NCI-H524 treated with DMSO at 0.1 percent for 48 hours (cell line): ENCODE measurements at places on chromosomes 2 and 18.

DNA sequence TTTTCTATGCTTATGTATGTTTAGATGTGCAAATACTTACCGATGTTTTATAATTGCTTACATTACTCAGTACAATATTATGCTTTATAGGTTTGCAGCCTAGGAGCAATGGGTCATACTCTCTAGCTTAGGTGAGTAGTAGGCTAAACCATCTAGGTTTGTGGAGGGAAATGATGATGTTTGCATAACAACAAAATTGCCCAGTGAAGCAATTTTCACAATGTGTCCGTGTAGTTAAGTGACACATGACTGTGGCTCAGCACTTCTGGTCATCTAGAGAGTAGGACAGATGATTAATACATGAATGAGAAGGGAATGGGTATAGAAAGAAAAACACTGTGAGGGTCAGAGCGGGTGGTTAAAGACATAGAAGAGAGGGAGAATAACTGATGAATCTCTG, 2116.2 kb upstream of the PIK3C3 start:
- DNase-seq, result no peak

GRCh38 chr2:10435820-10436204, 12.3 kb downstream of the ODC1 start:
- DNase-seq, result no peak

DNA sequence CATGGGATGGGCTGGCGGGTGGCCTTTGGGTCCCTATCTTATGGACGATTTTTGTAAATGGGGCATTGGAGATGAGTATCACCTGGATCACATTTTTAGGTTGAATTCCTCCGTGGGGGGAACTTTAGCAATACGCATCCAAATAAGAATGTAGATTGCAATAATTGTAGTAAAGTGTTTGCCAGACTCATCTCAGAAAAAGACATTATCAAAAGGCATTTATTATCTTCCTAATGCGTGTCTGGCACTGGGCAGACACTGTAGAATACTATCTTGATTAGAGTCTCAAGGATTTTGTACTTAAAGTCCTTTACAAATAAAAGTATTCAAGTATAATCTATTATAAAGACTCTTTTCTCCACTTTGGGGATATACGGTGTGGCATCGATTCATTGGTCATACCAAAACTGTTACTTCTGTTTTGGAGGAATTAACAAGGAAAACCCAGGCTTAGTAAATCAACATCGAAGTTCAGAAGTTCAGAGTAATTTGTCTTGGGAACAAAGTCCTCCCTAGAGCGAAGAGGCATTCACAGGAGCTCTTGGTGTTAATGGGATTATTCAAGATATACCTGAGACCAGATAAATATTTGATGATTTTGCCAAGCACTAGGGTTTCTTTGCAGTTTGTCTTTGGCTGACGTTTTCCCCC, 578 bp upstream of the ACKR3 start:
- DNase-seq, result no peak

DNA sequence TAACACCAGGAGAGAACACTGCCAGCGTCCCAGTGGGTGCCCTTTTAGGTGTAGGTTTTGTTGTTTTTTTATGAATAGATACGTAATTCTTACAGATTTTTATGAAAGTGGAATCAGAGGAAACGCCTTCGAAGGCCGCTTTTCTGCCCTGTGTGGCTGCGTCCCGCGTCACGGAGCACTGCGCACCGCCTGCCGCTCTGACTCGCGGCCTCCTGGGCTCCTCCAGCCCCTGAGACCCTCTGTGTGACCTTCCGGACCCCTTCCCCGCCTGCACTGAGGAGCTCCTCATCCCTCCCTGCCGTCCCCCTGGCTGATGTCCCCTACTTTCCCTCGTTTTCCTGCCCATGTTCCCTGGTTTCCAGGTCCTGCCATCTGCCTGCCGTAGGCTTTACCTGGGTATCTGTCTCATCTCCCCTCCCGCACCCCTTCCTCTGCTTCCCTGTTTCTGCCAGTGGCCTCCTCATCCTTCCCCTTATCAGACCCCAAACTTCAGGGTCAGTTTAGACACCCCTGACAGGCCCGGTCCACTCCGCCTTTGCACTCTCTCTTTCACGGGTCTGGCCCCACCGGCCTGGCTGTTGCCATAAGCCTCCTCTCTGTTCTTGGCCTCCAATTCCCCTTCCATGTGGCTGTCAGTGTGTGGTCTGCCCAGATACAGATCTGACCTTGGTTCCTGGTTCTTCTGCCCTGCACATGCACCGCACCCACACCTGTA, 32.7 kb downstream of the PDIA6 start:
- no peak for DNase-seq

DNA sequence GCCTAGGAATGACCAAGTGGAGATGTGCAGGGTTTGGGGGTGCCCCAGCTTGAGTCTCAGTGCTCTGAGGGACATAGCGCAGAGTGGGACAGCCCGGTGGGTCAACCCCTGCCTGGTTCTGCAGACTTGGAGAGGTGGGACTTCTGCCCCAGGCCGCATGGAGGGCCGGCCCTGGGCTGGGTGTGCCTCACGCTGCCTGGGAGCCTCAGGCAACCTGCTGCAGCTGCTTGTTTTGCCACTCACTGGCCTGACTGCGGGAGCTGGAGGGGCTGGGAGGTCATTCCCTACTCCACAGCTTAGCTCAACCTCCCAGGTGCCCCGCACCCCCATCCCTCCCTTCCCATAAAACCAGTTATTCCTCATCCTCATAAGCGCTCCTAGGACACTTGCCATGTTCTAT, 33.1 kb downstream of the ODC1 start:
- DNase-seq, result no peak

DNA sequence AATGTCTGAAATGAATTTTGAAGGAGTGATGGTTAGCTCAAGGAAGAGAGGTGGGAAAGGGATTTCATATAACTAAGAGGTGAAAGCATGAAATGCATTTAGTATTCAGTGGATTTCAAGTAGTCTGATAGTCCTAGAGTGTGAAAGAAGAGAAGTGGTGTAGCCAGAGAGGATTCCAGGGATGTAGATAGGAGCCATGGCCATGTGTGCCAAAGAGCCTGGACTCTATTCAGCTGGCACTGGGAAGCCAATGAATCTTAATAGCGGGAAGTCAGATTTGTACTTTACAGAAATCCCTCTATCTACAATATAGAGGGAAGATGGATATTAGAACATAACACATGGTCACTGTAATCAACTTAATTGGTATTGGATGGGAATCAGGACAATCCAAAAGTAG, 8.3 kb upstream of the BOLL start:
- DNase-seq, result no peak

DNA sequence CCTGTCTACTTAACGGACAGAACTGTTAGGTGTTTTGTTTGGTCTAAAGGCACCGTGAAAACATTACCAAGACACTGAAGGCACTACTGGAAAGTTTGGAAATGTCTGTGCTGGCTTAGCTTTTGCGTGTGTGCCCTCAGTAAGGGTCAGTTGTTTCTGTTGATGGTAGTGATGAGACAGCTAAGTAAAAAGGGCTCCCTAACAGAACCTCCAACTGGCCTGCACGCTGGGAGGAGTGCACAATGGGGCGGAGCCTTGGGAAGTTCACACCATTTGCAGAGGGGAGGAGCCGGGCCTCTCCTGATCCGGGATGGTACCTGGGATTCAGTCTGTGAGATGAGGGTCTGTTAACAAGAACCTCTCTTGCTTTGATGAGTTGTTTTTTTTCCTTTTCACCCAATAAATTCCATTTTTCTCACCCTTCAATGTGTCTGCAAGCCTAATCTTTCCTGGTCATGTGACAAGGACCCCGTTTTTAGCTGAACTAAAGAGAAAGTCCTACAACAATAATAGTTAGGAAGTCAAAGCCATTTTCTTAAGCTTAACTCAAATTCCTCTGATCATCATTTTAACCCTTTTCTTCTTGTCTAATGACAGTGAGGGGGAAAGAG, 368.7 kb downstream of the PARD3B start:
- no peak for DNase-seq

- DNase-seq, result no peak
Measured at GRCh38 chr2:88671786-88672427, 19.6 kb upstream of the RPIA start.

DNA sequence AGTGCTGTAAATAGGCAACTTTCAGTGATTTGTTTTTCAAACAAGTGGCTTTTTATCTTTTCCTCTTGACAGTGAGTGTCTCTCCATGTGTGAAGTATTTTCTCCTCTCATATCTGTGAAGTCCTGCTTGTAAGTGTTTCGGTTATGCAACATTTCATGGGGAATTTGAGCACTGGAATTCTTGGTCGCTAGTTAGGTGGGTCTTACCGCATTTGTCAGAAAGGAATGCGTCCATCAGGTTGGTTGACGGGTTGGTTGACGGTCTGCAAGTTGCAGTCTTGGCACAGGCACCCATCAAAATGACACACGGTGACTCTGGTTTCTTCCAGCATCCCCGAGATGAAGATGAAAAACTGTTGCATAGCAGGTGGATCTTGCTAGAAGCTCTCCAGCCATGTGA, 109.8 kb downstream of the AGAP1 start:
- no peak for DNase-seq

DNA sequence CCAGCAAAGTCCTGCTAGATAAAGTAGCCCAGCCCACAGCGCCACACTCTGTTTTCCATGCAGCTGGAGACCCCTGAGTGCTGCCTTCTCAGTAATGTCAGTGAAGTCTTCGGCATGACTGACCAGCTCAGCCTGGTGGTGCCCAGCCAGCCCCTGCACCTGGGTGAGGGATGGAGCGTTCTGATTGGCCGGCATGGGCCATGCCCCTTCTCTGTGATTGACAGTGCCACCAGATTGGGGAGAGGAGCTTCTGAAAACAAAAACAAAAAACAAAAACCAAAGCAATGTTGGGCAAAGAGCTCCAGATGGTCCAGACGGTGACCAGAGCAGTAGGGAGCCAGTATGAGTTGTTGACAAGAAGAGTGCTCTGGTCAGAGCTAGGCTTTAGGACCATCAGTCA, 122.6 kb downstream of the DYSF start:
- DNase-seq, result no peak

DNA sequence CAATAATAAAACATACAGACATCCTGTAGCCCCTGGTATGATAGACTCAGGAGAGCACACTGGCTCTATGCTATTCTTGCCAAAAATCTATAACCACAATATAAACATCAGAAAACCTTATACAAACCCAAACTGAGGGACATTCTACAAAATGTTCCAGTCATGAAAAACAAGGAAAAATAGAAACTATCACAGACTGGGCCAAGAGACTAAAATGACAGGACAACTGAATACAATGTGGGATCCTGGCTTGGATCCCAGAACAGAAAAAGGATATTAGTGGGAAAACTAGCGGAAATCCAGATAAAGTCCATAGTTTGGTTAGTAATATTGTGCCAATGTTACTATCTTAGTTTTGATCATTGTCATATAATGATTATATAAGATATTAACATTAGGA, 29.6 kb upstream of the EPAS1 start:
- no peak for DNase-seq

DNA sequence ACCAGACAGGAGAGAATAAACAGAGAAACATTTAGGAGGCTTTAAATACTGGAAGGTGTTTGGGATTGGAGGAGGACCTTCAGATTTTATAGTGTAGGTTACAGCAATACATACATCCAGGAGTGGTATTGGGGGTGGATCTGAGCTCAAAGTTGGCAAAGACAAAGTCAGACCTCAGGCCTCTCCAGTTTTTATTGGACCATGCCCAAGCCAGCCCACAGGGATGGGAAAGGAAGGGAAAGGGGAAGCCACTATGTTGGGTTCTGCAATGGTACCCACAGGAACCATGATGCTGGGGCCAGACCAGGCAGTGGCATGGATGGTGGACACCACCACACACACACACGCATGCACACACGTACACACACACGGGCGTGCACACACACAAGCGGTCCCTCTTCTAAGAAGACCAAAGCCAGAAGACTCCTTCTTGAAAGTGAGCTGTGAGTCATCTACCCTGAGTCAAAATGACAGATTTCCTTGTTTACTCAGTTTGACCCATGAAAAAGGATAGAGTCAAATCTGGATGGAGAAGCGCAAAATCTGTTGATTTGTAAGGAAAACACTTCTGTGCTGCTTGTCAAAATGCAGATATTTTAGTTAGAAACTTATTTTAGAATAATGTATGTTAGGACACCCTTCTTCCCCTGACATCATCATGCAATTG, 87.9 kb downstream of the TRABD2A start:
- no peak for DNase-seq

DNA sequence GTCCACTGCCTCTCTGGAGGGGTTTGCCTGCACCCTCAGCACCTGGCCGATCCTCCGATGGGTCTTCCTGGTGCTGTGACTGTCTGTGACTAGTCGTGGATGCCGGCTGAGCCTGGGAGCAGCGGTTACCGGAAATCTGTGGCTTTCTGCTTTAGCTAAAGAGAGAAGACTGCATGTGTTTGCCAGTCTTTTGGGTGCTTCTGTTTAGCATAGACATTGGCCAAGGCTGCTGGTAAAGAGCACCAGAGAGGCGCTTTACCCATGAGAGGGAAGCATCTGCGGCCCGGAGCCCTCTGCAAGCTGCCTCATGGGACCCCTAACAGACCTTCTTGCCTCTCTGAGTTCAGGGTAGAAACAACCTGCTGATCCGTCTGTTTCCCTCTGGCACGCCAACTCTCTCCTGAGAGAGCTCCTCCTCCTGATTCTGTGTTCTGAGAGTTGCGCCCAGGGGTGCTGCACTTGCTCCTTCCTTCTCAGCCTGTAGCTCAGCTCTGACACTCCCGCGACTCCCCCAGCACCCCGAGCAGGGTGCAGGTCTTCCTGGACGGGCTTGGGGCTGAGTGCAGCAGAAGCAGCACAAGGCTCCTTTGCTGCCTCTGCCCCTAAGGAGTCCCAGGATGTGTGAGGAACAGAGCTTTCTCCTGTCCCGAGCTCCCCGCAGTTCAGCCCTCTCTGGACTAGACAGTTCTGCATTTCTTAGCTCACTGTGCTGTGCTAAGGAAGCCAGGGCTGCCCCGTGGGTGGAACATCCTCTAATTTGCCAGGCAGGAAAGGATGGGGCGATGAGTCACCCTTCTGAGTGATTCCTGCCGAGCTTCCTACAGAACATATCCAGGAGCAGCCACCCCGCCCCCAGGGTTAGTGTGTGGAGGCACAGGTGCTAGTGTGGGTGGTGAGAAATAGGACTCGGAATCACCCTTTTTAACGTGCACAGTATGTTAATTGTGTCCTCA, 203.2 kb downstream of the SH3RF3 start:
- no peak for DNase-seq

- no peak for DNase-seq
Measured at GRCh38 chr18:39455285-39455684, 1889.7 kb upstream of the CELF4 start.

DNA sequence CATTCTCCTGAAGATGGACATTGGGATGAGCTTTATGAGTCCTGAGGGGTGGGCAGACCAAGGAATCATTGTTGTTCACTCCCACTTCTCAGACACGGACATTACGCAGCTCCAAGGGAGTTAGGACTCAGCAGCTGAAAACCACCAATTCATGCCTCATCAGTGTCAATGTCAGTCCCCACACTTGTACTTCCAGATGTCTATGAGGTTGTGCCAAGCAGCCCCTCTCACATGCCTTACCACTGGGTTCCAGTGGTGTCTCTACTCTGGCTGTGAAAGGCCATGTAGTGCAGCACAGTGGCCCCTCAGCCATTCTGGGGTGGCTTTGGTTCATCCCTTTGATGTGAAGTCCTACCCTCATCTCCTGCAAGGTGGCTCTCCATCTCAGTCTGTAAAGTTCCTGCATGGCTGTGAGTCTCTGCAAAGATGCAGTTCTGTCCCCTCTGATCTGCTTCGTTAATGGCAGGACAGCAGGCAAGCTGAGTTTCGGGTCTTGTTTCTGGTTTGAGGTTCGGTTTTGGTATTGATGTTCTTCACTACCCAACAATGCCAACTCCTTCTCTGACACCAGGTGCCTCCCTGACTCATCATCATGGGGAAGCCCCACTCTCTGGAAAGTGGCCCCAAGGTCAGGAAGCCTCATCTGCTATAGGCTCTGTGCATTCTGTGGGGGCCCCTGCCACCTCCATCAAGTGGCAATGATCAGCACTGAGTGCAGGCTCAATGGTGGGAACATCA, 14.0 kb upstream of the COL6A3 start:
- DNase-seq, result no peak

- no peak for DNase-seq
Measured at GRCh38 chr2:72367530-72368225, 220.0 kb upstream of the CYP26B1 start.
